ENCODE measurements at places on chromosomes 16 and 17.

DNA sequence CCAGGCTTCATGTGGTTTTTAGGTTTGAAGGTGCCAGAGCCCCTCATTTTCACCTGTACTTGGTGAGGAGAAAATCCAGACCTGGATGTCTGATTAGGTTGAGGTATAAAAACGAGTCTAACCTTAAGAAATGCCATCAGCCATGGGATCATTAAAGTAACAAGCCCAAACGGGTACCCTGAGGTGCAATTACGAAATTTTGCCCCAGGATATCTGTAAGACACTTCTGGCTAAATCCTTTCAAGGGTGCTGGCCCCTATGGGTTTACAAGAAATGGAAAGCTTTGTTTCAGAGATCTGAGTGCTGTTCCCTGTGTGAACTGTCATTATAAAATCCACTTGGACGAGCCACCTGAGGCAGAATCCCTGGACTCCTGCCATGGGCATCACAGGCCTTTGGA, 19.8 kb downstream of the ADAT1 start:
- no peak for DNase-seq

DNA sequence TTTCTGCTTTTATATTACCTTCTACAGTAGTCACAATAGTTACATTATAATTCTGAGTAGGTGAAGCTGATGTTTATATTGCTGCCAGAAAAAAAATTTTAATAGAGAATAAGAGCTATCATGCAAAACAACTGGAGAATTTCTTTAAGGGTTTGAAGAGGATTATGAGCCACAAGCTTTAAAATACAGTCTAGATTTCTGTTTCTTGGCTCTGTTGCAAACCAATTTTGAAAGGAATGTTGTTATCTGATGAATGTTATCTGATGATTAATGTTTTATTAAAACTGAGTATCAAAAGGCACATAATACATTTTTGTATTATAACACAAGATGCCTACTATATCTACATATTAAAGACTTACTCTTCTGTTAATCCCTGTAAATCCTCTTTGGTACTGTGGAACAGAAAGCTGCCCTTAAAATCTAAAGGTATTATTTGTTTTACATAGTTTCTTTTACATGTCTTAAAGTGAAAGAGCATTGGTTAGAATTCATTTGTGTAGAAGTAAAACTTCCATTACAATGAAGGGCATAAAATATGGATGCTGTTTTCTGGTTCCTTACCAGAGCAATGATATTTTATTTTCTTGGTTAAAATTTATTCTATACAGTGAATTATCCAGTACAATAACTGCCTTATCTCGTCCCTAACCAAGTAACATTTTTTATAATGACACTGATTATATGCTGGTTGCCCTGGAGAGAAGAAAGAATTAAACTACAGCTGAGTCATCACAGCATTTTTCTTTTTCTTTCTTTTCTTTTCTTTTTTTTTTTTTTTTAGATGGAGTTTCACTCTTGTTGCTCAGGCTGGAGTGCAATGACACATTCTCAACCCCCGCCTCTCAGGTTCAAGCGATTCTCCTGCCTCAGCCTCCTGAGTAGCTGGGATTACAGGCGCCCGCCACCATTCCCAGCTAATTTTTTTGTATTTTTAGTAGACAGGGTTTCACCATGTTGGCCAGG, 205.7 kb downstream of the TANC2 start:
- no peak for DNase-seq

DNA sequence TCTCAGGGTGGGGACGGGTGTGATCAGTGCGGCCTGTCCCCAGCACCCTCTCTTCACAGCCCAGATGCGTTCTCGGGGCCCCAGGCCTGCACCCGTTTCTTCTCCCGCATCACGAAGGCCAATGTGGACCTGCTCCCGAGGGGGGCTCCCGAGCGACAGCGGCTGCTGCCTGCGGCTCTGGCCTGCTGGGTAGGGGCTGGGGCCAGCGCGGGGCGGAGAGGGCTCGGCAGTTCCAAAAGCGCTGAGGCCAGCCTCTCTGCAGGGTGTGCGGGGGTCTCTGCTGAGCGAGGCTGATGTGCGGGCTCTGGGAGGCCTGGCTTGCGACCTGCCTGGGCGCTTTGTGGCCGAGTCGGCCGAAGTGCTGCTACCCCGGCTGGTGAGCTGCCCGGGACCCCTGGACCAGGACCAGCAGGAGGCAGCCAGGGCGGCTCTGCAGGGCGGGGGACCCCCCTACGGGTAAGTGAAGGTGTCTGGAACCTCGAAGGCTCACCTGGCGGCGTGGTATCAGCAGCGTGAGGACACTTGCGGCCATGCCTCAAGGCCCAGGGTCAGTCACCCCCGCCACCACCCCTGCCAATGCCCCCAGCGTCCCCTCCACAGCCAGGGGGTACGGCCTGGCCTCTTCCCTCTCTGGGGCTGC, 4.4 kb downstream of the MSLN start:
- no peak for DNase-seq

DNA sequence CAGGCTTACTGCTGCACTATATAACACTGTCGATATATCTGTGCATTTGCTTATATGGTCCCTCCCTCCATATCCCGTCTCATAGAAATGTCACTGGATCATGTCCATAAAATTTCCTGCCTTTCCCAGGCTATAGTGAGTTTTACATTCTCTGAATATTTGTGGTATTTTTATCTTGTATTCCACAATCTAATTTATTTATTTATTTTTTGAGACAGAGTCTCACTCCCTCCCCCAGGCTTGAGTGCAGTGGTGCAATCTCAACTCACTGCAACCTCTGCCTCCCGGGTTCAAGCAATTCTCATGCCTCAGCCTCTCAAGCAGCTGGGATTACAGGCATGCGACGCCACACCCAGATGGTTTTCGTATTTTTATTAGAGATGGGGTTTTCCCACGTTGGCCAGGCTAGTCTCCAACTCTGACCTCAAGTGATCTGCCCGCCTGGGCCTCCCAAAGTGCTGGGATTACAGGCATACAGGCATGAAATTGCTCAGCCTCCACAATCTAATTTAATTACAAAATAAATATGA, 12.9 kb downstream of the TRIM37 start:
- no peak for DNase-seq

Data from CD4-positive, alpha-beta T cell treated with Interleukin-21 for 1 hour (primary cell).